GOT3 (cell line): ENCODE measurements at places on chromosomes 1 and 21.

GRCh38 chr1:40362699-40363098, 10.8 kb upstream of the SMAP2 start:
- DNase-seq = no peak

DNA sequence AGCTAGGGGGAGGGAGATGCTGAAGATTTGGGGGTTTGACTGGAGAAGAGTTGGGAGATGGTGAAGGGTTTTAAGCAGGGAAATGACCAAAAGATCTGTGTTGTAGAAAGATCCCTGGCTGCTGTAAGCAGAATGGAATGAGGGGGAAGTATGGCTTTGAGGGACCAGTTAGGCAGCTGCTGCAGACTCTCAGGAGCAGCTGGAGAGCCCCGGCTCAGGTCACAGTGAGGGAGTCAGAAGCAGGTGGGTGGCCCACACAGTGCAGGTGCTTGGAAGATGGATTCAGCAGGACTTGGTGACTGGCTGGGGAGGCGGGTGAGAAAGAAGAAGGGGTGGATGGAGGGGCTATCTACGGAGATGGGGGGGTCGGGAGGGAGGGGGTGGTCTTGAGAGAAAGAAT, 35.7 kb downstream of the EDN2 start:
- DNase-seq = no peak

DNA sequence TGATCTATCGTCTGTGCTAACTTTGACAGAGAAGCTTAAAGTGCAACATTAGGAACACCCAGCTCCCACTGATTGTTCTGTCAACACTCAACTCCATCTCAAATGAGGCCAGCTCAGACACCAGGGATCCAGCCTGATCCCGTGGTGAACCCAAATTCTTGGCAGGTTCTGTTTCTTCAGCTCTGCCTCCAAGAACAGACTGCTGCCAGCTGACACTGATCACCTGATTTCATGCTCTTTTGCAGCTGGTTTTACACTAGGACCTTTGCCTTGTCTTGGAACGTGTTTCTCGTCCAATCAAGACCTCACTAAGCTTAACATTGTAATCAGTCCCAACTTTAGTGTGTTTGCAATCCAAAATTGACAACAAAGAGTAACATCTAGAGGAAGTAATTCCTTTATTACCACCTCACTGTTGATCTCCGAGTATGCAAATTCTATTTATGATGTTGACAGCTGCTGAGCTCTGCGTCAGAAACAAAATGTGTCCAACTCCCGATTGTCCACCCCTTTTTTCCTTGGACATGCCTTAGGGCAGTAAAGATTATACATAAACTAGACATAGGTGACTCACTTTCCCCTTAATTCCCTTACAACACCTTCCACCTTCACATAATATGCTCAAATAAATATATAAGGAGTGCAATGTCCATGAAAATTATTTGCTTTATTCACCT, 1.6 kb upstream of the HYI start:
- no peak for DNase-seq

DNA sequence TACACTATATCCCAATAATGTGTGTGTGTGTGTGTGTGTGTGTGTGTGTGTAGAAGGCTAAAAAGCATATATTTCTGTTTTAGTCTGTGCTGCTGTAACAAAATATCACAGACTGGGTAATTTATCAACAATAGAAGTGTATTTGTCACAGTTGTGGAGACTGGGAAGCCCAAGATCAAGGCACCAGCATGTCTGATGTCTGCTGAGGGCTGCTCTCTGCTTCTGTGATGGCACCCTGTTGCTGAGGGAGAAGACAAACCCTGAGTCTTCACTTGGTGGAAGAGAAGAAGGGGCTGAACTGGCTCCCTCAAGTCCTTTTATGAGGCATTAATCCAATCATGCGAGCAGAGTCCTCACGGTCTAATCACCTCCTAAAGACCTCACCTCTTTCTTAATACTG, 23.0 kb upstream of the RAB4A start:
- DNase-seq = no peak

- no peak for DNase-seq
Measured at GRCh38 chr1:211738691-211739301, 63.4 kb upstream of the NEK2 start.

DNA sequence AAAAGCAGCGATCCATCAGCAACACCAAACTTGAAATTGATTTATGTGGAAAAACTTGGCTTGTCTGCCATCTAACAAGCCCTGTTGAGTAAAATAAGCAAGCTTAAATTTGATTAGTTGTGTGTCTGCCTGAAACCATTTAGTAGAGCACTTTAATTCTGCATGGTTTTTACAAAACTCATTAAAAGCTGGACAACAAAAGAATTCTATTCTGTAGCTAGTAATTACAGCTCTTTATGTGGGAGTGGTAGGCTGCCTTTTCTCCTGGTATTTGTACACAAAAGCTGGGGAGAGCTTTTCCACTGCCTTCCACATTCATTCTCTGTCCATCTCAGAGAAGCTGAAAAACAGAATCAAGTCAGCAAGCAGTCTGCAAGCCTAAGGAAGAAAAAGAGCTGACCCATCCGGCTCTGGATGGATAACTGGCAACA, 1.7 kb downstream of the ETS2 start:
- no peak for DNase-seq

GRCh38 chr1:17948594-17948993, 159.0 kb upstream of the IGSF21 start:
- DNase-seq = no peak

DNA sequence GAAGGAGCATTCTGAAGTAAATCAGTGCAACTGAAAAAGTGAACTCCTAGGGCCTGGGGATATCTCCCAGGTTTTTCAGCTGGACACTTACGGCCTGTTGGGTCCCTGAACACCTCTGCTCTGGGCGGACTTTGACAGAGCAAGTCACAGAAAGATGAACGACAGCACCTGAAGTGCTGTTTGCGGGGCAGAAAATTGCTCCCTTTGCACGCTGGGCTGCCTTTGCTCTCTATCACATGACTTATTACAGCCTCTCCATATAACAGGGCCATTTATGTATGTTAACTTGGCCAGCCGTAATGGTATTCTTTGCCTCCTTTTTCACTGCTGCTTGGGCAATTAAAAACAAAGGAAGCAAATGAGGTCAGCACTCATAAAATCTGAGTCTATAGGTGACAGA, 332.9 kb downstream of the BARHL2 start:
- no peak for DNase-seq

- no peak for DNase-seq
Measured at GRCh38 chr21:41170442-41170841, 2.5 kb downstream of the BACE2 start.

DNA sequence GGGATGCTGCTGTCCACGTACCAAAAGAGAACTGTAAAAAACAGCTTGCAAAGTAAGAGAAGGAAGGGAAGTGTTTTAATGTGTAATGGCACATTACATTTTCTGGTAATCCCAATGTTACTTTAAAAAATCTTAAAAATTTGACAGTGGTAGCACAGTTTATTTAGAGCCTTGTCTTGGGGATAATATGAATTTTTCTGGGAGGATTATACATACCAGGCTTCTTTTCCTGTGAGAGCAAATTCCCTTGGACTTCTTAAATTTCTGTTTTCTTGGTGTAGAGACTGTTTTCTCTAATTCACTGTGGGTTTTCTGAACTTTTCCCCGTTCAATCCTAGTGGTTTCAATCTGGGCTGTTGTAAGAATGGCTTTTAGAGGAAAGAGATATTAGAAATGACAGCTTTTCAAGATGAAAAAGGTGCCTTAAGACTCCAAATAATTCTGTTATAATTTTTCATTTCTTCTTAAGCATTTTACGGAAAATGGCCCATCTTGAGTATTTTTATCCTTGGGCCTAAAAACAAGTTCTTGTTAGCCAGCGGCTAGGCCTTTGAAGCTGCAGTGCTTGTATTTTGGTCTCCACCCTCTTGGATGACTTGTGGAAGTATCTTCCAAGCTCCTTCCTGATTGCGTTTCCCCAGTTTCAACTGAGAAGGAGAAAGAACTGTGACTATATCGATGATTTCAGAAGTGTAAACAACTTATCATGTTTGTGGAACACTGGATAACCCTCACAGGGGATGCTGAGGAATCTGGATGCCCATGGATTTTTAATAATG, 70.0 kb downstream of the LEPR start:
- no peak for DNase-seq

DNA sequence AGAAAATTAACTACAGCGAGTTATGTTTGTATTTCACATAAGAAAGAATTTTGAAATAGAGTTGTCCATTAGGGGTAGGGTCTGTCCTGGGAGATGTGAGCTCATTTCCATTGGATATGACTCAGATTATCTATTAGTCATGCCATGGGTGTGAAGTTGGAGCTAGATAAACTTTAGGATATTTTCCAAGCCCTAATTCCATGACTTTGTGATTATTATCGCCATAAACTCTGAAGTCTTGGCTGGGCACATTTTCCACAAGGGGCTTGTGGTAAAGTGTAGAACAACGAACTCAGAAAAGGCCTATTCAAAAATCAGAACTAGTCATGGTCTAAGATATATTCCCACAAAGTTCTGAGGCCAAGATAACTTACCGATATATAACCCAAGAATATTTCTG, 396.6 kb downstream of the DPYD start:
- DNase-seq = no peak

DNA sequence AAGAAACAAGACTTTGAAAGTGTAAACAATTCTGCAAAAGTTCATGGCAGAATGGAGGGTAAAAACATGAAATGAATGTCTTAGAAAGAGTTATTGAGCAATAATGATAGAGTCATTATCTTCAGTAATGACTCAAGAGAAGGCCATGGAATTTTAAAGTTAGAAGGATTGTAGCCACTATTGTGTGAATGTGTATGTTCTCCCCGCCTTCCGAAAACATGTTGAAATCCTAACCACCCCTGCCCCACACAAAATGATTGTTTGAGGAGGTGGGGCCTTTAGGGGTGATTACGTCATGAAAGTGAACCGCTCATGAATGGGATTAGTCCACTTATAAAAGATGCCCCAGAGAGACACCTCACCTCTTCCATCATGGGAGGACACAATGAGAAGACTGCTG, 93.8 kb upstream of the CCDC190 start:
- no peak for DNase-seq

DNA sequence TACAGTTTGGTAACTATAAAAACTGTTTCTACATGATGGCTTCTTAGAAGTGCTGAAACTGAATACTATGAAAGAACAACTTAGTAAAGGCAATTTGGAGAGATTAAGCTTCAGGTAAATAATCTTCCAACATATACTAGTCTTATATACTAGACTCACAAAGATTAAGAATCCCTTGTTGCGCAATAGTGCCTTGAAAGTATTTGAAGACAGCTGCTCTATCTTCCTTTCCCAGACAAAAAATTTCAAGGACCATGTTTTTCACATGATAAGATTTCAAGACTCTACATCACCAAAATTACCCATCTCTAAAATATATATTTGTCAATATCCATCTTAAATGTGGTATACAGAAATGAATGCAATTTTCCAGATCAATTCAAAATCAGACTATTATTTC, 37.7 kb upstream of the ASPM start:
- no peak for DNase-seq

DNA sequence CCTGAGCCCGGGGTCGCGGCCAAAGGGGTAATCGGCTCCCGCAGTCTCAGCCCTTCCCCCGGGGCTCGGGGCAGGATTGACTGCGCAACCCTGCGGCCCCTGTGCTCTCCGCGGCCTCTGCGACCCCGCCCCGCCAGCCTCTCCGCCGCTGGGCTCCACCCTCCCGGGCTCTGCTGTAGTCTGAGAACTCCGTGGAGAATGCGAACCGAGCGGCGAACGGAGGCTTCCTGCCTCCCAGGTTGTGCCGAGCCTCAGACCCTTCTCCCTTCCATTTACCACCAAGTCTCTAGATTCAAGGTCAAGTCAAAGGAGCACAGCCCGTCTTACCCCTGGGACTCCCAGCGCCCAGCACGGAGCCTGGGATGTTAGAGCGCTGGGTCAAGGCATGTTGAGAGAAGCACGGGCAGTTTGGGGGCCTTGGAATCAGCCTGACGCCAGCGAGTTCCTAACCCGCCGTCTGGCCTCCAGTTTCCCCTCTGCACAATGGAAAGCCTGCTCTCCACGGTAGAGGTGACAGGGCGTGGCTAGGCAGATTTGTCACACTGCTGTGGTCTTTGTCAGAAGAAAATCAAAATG, 3.0 kb downstream of the ATP2B4 start:
- no peak for DNase-seq

DNA sequence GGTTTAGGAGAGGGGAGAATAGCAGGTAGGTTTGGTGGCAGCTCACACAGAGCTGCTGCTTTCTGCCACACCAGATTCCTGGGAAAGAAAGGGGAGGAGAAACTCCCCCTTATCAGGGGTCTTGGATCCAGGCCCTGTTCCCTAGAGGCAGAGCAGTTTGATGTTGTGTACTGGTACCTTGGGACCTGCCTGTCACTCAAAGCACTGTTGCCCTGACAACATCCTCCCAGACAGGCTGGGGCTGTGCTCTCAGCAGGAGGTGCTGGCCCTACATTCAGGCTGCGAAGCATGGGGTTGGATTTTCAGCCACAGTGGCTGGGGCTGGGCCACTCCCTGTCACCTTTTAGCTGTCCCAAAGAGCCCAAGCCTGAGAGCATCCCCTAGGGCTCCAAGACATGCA, 188.0 kb downstream of the GRIK3 start:
- no peak for DNase-seq

- DNase-seq = no peak
Measured at GRCh38 chr1:73778471-73778870, 419.5 kb downstream of the LRRIQ3 start.

GRCh38 chr1:228309326-228310067, 97.1 kb downstream of the TRIM11 start:
- DNase-seq = no peak
